ENCODE measurements at places on chromosomes 11 and 22.

DNA sequence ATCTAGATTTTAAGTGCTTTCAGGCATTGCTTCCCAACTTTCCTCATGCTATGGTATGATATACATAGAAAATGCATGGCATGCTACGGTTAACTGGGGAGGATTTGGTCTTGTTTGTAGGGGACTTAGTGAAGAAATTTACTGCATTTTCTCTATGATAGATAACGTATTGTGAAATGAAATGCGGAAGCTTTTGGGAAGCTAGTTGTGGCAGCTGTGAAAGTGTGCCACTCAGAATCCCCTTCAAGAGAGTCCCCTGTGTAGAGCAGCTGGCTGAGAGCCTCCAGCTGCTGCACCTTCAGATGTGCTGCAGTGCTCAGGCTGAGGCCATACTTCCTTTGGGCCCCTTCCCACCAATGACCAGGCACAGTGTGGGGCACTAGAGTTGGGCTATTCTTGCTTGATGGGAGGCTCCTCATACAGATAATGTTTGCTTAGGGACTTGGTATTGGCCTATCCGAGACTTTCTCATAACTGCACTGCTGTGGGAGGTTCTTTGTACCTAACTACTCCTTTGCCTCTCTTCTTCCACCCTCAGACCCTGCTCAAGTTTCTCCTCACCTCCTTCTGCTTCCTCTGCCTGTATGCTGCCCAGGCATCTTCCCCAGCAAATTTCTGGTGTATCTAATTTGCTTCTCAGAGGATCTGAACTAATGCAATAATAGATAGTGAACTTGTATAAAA, 67.3 kb downstream of the HIPK3 start:
- DNase-seq = no peak

- DNase-seq = no peak
Measured at GRCh38 chr22:24728790-24729637, 45.5 kb downstream of the PIWIL3 start.

DNA sequence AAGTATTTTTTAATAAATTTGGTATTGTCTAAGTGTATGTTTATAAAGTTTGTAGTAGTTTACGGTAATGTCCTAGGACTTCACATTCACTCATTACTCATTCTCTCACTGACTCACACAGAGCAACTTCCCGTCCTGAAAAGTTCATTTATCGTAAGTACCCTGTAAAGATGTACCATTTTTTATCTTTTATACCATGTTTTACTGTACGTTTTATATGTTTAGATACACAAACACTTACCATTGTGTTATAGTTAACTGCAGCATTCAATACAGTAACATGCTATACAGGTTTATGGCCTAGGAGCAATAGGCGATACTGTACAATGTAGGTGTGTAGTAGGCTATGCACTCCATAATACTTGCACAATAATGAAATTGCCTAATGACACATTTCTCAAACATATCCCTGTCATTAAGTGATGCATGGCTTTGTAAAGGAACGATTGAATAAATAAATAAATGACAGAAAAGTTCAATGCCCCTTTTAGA, 12.5 kb upstream of the CARD18 start:
- DNase-seq = no peak

DNA sequence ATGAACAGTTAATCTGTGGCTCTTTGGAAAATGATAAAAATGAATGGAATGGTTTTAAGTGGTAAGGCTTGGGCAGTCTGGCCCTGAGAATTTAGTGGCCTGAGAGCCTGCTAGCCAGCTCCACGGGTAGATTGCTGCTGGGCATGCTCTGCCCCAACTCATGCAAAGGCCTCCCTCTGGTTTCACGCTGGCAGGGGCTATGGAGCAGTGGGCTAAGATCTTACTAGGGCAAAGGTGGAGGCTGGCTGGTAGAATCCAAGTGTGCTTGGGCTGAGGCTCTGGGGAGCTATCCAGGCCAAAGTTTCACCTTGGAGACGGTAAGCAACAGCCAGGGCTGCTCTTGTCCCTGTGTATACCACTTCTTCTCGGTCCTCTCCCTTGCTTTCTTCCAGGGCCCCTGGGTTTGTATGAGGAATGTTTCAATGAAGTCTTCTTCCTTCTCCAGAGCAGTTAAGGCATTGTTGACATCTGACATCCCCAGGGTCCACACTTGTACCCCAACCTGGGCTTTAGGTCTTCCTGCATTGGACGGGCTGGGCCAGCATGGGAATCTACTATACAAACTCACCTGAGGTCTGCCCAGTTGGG, 27.4 kb downstream of the UBE2L3 start:
- DNase-seq = no peak

- no peak for DNase-seq
Measured at GRCh38 chr11:134576286-134576685, 164.2 kb upstream of the B3GAT1 start.

DNA sequence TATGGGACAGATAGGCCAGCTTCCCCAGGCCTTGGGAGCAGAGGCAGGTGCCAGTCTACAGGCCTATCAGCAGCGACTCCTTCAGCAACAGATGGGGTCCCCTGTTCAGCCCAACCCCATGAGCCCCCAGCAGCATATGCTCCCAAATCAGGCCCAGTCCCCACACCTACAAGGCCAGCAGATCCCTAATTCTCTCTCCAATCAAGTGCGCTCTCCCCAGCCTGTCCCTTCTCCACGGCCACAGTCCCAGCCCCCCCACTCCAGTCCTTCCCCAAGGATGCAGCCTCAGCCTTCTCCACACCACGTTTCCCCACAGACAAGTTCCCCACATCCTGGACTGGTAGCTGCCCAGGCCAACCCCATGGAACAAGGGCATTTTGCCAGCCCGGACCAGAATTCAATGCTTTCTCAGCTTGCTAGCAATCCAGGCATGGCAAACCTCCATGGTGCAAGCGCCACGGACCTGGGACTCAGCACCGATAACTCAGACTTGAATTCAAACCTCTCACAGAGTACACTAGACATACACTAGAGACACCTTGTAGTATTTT, 26.6 kb upstream of the L3MBTL2 start:
- no peak for DNase-seq

DNA sequence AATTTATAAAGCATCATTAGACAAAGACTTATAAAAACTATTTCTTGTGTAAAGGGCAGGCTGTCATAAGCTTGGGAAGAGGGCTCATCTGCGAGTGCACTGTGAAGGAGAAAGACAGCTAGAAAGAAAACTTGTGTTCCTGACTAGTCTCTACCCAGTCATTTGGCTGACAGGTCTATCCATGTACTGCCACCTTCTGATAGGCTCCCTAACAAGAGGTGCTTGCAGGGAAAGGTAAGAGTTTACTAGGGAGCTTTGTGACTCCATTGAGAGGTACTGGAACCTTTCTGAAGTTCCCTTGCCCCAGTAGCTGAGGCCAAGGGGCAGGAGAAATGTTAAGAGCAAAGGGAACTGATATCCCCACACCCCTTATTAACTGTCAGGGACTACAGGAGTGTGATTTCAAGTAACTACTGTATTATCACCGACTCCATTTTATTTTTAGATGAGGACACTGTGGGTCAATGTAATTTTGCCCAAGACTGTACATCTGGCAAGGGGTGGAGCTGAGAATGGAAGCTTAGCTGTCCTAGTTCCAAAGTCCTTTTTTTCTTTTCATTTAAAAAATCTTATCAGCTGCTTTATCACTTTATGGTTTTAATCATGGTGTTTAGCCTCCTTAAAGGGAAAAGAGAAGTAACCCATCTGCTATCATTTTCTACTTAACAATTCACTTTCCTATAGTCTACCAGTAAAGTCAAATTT, 129.4 kb downstream of the ARHGAP20 start:
- DNase-seq = no peak

- no peak for DNase-seq
Measured at GRCh38 chr11:23406131-23406819, 546.0 kb upstream of the CCDC179 start.

GRCh38 chr11:102882389-102883024, 7.7 kb upstream of the MMP12 start:
- DNase-seq = no peak

All from T-helper 22 cell (primary cell).